Hematopoietic multipotent progenitor cell (in vitro differentiated cells): ENCODE measurements at places on chromosomes 5 and 9.

DNA sequence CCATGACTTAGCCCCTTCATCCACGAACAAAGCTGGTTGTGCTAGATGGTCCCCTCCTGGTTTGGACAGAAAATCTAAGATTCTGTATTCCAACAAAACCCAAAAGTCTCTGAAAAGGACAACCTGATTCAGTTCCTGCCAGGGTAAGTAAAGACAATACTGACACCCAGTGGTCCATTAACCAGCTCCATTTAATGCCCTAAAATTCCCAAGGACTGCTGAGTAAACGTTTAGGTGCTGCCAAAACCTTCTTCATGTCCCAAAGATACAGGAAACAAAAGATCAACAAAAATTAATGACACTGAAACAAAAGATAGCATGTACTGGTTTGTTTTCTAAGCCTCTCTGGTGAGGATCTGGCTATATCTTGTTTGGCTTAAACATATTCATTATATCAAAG lies 25.3 kb upstream of the PPP1R2B start:
- DNase-seq, result no peak

DNA sequence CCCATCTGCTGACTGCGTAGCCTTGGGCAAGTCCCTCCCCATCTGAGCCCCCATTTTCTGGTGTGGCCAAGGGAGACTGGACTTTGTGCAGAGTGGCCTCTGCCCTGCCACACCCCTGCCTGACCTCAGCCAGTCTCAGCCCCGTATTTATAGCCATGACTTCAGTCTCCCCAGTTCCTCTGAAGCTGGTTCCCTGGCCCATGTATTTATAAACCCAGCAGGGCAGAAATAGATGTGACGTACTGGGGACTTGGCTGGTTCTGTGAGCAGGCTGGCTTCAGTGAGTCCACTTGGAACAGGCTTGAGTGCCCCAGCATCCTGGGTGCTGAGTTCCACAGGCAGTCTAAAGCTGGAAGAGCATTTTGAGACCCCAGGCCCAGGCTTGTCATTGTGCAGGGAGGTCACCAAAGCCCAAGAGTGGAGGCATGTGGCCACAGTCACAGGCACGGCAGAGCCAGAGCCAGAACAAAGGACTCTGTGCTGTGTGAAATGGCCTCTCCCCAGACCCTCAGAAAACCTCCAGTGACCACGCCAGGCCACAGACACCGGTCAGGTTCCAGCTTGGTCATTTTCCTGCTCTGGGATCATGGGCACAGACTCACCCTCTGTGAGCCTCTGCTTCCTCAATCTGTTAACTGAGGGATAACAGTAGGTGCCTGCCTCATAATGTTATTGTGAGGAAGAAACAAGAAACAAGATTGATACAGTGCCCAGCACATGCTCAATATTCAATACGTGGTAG lies 30.4 kb upstream of the SYNPO start:
- no peak for DNase-seq

DNA sequence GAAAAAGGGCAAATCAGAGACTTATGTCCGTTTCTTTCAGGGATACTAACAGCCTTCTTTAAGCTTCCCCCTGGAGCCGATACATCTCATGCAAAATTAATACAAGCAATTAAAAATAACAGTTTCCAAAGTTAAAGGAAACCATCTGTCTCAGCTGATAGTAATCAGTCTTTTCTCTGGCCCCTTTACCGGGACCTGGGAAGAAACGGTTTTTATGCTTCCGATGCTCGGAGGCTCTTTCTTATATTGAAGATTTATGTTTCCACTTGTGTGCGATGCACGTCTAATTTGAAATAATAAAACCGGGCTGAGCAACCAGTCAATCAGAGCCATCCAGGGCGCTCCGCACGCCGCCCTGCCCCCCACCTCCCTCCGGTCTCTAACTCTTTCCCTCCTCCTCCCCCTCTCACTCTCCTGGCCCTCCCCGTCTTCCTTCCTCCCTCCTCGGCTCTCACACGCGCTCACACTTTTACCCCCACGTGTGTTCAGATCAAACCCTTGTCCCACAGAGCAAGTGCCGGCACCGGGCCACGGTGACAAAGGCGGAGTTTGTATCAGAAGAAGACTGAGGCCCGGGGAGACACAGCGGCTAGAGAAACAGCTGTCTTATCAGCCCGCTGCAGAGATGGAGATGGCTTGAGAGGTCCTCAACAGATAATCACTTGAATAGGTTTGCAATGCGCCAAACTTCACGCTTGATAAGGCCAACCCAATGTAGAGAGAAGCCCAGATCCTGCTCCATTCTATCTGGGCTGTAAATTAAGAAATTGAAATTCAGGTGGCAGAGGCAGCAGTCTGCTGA lies 5.1 kb upstream of the ELAVL2 start:
- no peak for DNase-seq

DNA sequence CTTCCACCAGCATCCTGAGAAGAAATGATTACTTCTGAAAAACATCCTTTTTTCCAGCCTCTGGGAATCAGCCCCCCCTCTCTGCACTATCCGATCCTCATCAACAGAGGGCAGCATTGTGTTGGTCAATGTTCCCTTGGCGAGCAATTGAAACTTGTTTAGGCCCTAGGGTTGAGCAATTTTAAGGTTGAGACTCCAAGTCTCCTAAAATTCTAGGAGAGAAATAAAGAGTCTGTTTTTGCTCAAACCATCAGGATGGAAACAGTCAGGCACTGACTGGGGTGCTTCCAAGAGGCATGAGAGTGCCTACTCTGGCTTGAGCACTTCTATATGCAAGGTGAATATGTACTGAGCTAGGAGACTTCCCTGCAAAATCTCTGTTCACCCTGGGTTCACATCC lies 12.4 kb upstream of the CYFIP2 start:
- DNase-seq, result no peak

GRCh38 chr9:87276851-87277261 lies 220.8 kb upstream of the DAPK1 start:
- DNase-seq, result no peak

GRCh38 chr5:154567155-154567554 lies 89.1 kb upstream of the HAND1 start:
- no peak for DNase-seq

DNA sequence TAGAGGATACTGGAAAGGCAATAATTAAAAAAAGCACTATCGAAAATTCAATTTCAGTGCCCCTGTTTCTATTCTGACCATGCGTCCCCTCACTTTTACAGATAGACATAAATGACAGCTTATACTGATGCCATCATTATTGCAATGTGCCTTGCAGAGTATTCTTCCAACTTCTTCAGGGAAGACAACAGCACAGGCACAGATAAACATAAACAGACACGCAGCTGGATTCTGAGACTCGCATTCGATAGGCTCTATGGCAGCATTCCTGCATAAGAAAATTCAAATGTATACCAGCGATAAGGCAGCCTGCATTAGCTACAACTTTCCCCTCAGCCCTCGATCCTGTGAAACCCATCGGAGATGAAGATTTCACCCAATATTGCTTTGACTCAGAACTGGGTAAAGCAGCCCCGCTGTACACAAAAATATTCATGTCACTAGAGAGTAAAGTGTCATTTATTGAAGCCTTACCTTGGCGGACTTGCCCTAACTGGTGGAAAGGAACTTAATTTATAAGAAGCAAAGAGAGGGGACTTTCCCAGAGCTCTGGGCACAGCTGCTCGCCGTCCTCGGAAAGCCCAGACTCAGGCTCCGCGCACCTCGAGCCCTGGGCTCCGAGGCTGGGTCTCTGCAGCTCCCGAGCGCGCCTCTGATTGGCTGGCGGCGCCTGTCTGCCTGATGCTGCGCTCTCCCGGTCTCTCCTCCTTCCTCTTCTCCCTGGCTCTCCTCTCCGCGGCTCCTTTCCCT lies at the start of gene CDH18:
Gene CDH18 (minus strand): TSS at position 589 of the 750 bp plus-strand sequence. CDS start 149,214 bp downstream, outside the sequence.
- DNase-seq, result peak; percentile 8
